Stimulated activated CD4-positive, alpha-beta T cell treated with anti-CD3 and anti-CD28 coated beads, Interleukin-12 subunit alpha, Interleukin-12 subunit beta, amount 100 ng/mL, for 48 hours (primary cell): ENCODE measurements at places on chromosomes 12 and 14.

GRCh38 chr14:58593977-58594376, 43.8 kb upstream of the DACT1 start:
- DNase-seq: no peak

DNA sequence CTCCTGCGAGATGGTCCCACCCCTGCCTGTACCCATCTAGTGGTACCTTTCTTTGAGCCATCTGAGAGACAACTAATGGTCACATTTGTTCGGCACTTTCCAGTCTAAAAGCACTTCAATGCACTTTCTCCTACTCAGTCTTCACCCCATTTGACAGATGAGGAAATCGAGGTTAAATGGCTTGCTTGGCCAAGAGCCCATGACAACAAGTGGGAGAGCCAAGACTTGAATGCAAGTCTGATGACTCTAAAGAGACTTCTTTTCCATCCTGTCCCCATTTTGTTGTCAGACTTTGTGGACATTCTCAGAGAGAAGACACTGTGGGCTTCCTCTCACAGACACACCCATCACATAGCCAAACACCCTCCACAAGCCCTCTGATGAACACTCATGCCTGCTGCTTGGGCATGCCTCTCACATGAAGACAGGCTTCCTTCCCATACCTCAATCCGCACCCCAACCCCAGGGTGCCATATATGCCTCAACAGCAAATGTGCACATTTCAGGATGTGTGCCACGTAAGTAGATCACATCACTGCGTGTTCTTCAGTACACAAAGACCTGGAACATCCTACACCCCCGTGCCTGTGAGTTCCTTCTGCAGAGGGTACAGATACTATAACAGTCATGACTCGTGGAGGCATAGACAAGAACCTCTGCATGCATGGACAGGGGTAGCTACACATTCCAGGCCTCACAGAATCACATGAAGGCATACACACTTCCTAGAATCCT, 805 bp downstream of the MYH7 start:
- no peak for DNase-seq

DNA sequence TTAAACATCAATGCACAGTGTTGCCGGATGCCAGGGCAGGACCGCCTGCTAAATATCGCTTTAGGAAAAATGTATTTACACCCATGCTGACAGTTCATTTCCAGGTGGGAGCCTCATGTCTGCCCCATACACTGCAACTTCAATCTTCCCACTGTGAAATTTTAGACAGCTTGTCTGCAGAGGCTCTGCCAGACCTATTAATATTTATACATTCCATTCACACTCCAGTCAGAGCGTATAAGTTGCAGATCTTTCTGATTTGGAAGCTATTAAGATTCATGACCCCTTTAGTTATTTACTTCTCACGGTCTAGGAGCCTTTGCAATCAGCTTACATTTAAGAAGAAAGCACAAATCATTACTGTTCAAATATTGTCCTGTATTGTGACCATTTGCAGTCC, 357.4 kb downstream of the ATP23 start:
- DNase-seq: no peak

DNA sequence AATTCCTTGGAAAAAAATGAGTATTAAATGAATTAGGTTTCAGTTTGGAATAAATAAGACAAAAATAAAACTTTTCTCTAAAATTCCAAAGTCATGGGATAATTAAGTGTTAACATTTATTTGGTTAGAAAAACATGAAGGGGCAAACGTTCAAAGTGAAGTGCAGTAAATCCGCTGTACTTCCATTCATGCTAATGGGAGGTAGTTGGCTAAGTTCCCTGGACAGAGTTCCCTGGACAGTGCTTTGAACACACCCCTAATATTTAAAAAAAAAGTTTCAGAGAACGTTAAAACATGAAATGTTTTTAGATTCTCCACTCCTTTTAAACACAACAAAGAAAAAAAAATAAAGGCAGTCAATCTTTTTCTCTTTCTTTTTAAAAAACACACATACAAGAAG, 16.3 kb downstream of the ALX1 start:
- DNase-seq: no peak

GRCh38 chr12:30440826-30441602, 254.7 kb downstream of the IPO8 start:
- no peak for DNase-seq

DNA sequence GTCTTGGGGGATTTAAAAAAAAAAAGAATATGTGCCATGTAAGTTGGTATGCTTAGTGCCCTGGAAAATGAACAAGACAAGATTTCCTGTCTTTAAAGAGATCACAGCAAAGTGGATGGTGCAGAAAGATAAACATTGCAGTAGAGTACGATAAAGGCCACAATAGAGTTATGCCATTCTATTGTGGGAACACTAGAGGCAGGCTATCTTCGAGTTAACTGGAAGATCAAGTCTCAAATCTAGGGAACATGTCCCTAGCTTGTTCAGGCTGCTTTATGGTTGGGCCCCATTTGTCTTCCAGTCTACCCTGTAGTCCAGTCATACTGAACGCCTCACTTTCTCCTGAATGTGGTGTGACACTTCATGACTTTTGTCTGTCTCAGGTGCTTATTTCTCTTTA, 18.7 kb upstream of the CCT2 start:
- DNase-seq: no peak

DNA sequence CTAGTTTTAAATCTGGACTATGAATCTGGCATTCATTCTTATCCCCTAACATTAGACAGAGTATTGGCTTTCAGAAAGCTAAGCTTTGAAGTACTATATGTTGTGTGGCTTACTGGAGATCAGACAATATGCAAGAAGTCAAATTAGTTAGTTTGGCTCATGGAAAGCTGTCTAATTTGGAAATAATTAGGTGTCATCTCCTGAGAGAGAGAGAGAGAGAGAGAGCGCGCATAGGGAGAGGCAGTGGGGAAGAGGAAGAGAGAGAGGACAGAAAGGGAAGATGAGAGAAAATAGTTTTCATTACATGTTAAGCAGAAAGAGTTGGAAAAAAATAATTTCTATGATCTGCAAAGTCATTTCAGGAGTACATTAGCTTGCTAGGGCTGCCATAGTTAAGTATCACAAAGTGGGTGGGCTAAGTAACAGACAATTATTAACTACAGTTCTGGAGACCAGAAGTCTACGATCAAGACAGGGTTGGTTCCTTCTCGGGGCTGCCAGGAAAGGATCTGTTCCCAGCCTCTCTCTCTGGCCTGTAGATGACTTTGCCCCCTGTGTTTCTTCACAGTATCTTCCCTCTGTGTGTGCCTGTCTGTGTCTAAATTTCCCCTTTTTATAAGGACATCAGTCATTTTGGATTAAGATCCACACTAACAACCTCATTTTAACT, 404.2 kb downstream of the RGS6 start:
- no peak for DNase-seq

- no peak for DNase-seq
These were observed 353 bp upstream of the PTPRR start for GRCh38 chr12:70920891-70921290.

GRCh38 chr12:119989731-119990381, 820 bp downstream of the BICDL1 start:
- DNase-seq: peak; percentile 75

DNA sequence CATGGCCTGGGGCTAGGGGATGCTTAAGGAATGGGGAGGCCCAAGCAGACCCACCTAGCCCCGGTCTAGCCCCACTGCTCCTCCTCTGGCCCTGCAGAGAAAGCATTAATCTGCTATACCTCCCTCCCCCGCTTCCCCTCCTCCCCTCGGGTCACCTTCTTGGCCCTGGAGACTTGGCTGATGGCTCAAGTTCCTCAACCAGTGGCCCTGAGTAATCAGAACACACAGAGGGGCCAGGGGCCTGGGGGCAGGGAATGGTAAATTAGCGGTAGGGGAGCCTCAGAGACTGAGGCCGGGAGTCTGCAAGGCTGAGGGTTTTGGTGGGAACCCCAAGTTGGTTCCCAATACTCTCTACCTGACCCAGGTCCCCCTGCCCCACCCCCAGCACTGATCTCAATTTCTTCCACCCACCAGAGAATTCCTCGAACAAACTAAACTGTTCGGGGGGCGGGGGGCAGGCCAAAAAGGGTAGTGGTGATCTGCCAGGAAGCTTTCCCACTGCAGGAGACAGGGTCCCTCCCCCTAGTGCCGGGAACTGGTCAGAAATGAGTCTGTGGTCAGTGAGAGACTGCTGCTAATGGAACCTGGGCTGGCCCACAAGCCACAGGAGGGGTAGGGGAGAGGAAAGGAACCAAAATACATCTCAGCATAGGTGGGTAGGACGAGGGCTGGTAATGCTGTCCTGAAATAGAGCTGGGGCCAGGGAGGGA, 12.8 kb upstream of the SMARCD1 start:
- no peak for DNase-seq

GRCh38 chr12:81792666-81793065, 33.5 kb upstream of the PPFIA2 start:
- no peak for DNase-seq

- no peak for DNase-seq
These were observed 58.5 kb downstream of the CAPS2 start for GRCh38 chr12:75271576-75271975.

- no peak for DNase-seq
These were observed 1.0 kb downstream of the SMARCD1 start for GRCh38 chr12:50086148-50086547.

- DNase-seq: no peak
These were observed 103.2 kb upstream of the DAAM1 start for GRCh38 chr14:59085207-59085739.

GRCh38 chr12:58435647-58436046, 484.7 kb downstream of the LRIG3 start:
- DNase-seq: no peak
